ENCODE measurements at places on chromosomes 4 and X.

DNA sequence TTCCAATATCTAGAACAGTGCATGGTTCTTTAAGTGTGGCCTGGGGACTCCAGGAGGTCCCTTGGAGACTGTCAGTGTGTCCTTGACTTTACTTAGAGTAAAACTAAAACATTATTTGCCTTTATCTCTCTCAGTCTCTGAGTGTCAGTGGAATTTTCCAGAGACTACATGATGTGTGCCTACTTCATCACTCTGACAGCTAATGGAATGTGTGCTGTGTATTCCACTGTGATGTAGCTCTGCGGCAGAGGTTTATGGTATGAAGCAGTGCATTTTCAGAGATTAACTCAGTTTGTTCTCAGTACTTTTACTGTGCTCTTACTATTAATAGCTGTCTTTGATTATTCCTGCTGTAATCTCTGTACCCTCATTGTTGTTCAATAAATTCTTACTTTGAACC, 85.6 kb downstream of the MANBA start:
- no peak for DNase-seq

DNA sequence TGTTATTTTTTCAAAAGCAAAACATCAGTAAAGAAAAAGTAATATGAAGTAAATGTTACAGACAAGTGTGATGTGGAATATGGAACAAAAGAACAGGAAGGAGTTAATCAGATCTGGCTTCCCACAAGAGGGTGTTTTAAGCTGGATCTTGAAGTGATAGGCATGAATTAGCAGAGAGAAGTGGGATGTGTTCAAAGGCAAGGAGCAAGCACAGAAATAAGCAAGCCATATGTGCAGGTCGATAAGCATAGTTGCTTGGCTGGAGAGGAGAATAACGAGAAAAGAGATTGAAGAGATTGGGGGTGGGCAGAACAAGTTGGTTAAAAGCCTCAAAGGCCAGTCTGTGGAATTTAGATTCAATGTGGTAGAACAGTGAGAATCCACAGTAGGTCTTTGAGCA, 60.9 kb upstream of the PRPS1 start:
- no peak for DNase-seq

DNA sequence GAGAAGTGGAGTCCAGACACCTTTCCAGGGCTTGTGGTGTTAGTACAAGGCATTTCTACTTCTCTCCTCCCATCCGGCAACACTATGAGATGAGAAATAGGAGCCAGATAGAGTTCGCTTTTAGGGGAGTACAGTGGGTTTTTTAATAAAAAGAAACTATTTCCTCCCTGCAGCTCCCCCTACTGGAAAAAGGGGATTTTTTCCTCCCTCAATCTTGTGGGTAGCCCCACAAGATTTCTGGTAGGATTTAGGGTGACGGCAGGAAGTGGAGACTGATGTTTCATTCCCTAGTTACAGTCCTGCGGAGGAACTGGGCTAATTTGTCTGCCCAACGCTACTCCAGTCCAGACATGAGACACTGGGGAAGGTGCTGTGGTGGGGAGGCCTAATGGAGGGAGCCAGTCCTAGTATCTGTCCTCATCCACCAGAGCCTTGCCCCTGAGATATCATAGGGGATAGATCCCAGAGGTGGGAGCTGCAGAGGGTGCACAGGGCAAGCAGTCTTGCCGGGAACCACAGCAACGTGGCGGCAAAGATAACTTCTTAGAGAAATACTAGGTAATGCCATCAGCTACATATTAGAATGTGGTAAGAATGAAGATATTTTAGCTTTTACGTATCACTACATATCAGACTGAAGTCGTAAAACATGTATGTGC, 45.5 kb upstream of the PRKG2 start:
- no peak for DNase-seq

GRCh38 chr4:147723326-147723725, 8.6 kb upstream of the ARHGAP10 start:
- no peak for DNase-seq

DNA sequence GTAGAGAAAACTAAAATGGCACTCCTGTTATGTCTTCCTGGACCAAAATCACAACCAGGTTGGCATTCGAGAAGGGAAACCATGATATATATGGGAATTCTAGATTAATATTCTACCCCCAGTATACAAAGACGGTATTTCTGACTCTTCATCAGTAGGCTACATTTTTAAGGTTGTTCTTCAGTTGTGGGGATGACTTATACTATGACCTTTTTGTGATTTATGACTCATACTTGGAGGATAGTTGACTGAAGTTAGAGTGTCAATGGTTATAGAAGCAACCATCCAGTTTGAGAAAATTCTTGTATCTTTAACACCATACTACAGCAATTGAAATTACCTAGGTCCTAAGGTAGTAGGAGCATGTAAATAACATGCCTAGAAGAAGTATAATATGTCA, 49.8 kb upstream of the CYSLTR1 start:
- DNase-seq, result no peak

DNA sequence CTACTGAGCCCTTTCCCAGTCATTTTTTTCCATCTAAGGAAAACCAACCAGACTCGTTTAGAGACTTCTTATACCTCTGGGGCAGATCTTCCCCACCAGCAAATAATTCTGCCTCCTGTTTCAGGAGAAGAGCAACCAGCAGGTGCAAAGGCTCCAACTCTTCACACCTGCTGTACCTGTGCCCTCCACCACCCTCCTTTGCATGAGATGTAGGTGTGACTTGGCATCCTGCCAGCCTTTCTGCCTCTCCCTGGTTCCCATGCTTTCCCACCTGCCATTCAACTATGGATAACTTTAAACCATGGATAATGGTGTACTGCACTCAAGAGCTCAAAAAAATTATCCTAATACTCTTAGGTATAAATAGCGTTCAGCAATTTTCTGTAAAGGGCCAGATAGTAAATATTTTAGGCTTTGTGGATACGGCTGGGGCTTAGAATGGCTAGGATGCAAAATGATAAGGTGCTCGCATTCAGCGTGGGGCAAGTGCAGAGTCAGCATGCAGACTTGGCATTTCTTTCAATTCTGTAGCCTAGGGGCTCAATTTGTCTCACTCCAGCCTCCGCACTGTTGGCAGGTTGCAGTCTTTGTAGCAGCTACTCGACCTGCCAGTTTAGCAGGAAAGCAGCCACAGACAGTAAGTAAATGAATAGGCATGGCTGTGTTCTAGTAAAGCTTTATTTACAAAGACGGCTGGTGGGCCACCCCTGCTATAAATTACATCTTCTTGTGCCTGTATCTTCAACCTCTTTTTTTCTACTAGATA, 79.8 kb downstream of the HCCS start:
- no peak for DNase-seq

All from CD4-positive, alpha-beta memory T cell (primary cell).